ENCODE measurements at places on chromosomes 1 and 21.

GRCh38 chr1:36223381-36223995 is 755 bp upstream of the THRAP3 start:
- no peak for DNase-seq

DNA sequence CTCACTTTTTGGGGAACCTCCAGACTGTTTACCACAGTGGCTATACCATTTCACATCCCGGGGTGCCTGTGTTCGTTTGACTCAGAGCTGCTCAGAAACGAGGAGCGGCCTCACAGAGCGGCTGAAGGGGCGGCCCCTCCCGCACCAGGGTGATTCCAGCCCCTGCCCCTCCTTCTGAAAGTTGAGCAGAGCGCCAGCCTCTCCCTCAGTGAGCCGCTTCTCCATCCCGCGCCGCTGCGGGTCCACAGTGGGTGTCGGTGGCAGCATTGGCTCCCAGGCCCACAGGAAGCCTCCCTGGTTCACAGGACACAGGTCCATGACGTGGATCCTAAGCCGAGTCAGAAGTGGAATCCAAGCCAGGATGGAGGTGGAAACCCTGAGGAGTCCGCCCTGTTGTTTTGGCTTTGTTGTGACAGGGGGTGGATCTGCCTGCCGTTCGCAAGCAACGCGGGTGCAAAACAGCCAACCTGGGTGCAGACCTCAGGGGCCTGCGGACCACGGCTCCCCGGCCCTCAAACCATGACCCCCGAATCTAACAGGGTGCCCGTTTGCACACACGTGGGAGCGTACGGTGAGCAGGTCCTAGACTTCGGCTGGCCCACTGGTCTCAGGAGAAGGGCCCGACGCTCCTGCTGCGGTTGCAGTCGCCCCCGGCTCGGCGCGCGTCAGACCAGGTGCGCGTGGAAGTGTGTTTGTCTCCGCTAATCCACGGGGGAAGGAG is 186.8 kb upstream of the ARHGEF16 start:
- DNase-seq: no peak

- no peak for DNase-seq
Observed at GRCh38 chr1:2314273-2314802, 77.0 kb downstream of the MORN1 start.

GRCh38 chr1:164675342-164675904 is 116.4 kb downstream of the PBX1 start:
- DNase-seq: no peak

DNA sequence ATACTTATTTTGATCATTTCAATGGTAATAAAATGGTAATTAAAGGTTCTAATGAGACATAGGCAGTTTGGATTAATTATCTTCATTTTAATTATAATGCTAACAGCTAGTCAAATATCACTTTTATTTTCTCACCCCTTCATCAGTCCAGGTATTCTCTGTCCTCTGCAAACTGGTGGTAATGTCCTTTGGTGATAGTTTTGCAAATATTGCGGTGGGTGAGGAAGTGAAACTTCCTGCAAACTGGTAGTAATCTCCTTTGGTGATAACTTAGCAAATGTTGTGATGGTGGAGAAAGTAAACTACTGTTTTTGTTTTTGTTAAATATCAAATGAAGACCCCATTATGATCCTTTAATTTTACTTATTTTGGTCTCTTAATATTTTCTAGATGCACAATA is 209.0 kb downstream of the AMY1C start:
- DNase-seq: no peak

DNA sequence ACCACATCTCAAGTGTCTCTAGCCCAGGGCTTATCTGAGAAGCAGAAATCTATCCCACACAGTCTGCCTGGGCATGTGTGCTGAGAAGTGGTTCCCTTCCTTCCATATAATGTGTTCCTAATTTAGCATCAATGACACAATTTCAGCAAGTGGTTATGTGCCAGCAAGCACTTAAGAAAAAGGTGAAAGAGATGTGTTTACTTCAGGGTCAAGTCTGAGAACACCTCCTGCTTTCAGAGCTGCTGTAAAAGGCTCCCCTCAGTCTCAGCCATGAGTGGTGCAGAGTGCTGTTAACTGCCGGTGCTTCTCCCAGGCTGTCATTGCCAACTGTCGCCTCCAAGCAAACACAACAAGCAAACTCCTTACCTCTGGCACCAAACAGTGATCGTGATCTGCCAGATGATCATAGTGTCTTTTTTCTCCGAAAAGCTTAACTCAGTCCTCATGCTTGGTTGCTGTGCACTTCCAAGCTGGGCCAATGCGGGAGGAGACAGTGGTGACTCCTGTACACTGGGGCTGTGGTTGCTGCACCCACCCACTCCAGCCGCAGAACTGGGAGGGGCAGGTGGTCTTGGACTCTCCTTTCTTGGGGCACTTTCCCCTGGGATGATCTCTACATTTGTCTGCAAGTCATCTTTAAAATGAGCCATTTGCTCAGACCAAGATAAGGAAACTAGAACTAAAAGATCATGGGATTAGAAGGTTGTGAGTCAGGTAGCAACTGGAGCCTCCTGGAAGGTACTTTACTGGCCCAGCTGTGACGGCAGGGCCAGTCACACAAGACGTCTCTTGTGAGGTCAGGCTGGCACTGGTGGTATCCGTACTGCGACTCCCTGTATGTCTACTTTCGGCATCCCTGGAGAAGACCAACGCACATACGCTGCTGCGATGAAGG is 32.4 kb downstream of the ATP1A1 start:
- no peak for DNase-seq

GRCh38 chr21:24897883-24898282 is 709.4 kb downstream of the MRPL39 start:
- no peak for DNase-seq

DNA sequence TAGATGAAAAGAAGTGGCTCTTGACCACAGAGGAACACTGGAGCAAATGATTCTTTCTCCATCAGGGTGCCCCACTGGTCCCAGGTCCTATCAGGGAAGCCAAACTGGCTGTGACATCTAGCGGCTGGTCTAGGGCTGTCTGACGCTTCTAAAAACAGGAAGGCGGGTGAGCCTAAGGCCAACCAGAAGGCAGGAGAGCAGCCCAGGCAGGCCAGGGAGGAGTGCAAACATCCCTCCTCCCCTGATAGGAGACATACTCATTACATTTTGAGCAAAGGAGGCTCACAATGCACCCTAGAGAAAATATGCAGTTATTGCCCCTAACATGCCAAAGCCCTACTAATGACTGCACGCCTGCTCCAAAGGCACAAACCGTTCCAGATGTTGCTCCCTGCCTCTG is 10.4 kb upstream of the FOXE3 start:
- DNase-seq: no peak

GRCh38 chr1:169595764-169596711 is 9.8 kb upstream of the F5 start:
- DNase-seq: no peak

GRCh38 chr1:17984583-17984982 is 123.0 kb upstream of the IGSF21 start:
- DNase-seq: no peak

GRCh38 chr1:201539561-201540431 is 869 bp downstream of the NAV1 start:
- DNase-seq: no peak

Data from effector memory CD8-positive, alpha-beta T cell (primary cell).